NCI-H2081 (cell line): ENCODE measurements at places on chromosomes 2 and 18.

DNA sequence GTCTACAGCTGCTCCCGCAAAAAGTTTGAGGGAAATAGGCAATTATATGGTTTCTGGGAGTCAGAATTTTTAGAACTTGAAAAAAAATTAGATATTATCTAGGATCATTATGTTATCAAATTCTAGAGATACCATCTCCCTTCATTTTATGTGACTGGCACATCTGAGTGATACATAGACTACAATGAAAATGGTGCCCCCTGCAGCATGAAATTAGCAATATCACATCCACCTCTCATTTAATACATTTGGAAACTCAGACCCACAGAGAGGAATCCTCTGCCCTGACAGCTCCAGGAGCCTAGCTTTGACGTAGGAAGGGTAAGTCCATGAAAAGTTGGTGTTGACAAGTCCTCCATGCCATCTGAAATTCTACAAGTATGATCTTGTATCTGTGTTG is 381.6 kb downstream of the SUCLG1 start:
- peak; percentile 35 for DNase-seq

GRCh38 chr18:907115-907884 is 2.6 kb downstream of the ADCYAP1 start:
- peak; percentile 22 for DNase-seq

GRCh38 chr2:54538537-54538936 is 82.4 kb downstream of the SPTBN1 start:
- no peak for DNase-seq

- no peak for DNase-seq
Observed at GRCh38 chr2:71801969-71802368, 345.7 kb downstream of the CYP26B1 start.

DNA sequence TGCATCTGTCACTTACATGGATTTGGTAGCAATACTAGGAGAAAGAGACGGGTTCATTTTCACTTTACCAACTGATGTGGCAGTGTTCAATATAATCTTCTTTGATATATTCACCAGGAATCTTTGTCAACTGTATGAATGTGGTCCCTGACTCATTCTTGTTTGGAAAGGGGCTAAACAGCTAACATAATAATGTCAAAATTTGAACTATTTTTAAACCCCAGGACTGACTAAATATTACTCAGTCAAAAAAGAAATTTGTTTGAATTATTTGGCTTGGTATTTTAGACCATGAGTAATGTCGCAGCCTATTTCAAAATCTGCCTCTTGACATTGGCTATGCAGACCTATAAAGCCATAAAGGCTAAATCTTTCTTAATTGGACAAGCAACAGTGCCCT is 413.7 kb upstream of the RGPD4 start:
- no peak for DNase-seq
